ENCODE measurements at places on chromosomes 16 and 17.

DNA sequence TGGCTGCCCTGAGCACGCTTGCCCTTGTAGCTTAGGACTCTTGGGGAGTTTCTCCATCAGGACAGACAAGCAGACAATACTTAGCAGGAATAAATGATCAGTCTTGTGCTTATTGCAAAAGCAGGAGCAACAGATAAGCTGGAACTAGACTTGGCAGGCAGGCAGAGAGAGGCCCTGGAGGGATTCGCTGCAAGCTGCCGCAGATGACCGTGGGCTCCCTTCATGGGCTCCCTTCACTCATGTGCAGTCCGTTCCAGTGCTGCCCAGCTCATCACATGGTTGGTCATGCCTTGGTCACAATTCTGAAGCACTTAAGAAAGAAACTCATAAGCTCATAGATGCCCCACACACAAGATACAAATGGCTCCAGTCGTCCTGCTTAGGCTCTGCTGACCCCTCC lies 2.4 kb upstream of the SLC5A10 start:
- DNase-seq: no peak

GRCh38 chr16:9946022-9946720 lies 236.1 kb downstream of the GRIN2A start:
- no peak for DNase-seq

DNA sequence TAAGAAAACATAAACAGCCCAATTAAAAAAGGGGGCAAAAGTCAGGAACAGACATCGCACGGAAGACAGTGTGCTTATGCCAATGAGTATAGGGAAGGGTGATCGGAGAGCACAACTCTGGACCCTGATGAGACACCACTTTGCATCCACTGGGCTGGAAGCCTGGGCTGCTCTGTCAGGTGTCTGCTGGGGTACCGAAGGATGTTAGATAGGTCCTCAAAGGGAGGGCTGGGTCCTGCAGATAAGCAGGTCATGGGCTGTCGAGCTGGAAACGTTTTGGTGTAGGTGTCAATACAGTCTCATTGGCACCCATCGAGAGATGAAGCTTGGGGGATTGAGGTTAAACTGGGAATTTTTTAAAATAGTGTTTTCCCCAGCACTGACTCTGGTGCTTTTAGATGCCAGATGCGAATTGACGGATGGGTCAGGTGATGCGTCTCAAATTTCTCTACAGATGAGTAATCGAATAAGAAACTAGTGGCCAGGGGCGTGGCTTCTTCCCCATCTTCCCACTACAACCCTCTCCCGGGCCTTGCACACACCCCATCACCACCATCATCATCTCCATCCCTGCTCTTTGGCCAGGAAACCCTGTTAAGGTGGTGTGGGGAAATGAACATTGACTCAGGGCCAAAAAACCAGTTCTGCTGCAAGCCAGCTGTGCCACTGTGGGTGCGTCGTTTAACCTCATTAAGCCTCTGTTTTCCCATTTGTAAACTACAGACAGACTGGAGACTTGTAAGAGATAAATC lies 47.8 kb upstream of the IRF8 start:
- no peak for DNase-seq

DNA sequence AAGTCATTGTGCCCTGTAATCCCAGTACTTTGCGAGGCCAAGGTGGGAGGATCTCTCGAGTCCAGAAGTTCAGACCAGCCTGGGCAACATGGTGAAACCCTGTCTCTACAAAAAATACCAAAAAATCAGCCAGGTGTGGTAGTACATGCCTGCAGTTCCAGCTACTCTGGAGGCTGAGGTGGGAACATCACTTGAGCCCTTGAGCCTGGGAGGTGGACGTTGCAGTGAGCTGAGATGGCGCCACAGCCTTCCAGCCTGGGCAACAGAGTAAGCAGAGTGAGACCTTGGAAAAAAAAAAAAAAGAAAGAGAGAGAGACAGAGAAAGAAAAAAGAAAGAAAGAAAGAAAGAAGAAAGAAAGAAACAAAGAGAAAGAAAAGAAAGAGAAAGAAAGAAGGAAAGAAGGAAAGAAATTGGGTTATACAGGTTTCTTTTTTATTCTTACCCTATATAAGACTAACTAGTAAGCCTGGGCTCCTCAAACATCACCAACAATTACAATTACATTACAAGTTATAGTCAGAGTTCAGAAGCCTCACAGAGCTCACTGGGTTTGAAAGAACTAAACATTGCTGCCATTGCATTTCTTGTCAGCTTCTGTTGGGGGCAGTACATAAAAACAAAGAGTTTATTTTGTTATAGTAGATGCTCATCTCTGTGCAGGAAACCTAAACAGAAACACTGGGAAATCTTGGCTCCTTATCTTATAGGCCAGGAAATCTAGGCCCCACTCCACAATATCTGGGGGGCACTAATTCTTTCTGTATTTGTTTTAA lies 6.7 kb upstream of the ABCA9 start:
- DNase-seq: no peak
